Fibroblast of lung (primary cell): ENCODE measurements at places on chromosomes 7 and 10. TPM values are rescaled to one million over a fixed set of nuclear protein-coding genes. Genes with fewer than 3 reads are reported as not detected.

Gene CRHR2
- total RNA-seq = not detected in 2 replicates

Gene CDC14C
- total RNA-seq = under 0.01 and 0.17 TPM in 2 replicates

Gene SPDYE2B
- total RNA-seq = not detected in 2 replicates

Gene PPA1
- 287 and 313 TPM in 2 replicates for total RNA-seq

Gene OR2A42
- total RNA-seq = under 0.01 TPM in 1 of 2 replicates, not detected in the other
